Cortex of kidney (tissue), 1 donor: ENCODE measurements at places on chromosomes 4 and X.

- no peak for DNase-seq
Observed at GRCh38 chr4:39054497-39054896, 7.5 kb upstream of the KLHL5 start.

GRCh38 chrX:132482632-132483031 is 6.2 kb downstream of the MBNL3 start:
- DNase-seq = no peak

DNA sequence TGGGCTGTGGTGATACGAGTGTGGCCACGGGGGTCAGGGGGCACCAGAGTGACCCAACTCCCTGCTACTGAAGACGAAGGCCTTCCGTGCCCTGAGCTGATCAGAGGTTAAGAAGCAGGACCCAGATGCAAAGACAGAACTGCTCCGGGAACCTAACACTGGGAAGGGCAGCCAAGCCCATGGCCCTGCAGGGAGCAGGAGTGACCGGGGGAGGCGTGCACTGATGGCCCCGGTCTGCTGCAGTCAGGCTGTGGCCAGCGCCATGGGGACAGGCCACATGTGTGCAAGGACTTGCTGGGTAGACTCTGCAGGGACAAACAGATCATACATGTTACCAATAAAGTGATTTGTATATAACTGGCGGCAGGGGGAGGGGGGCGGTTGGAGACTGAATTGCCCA is 74.6 kb downstream of the ACOX3 start:
- DNase-seq = no peak

- no peak for DNase-seq
Observed at GRCh38 chr4:147160908-147161513, 215.3 kb upstream of the TTC29 start.

- DNase-seq = no peak
Observed at GRCh38 chr4:172997217-172997609, 171.4 kb upstream of the GALNT7 start.

DNA sequence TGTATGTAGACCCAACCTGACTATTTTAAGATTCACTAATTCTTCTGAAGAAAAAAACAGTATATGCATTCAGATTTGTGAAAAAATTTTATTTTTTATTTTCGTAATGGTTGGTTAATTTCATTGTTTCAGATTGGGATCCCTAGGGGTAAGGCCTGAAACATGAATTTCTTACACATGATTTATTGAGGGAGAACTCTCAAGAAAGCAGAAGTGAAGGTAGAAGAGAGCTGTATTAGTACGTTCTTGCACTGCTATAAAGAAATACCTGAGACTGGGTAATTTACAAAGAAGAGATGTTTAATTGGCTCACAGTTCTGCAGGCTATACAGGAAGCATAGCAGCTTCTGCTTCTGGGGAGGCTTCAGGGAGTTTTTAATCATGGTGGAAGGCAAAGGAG is 611.9 kb upstream of the TECRL start:
- no peak for DNase-seq

- DNase-seq = no peak
Observed at GRCh38 chr4:108384544-108384943, 215.8 kb upstream of the LEF1 start.

DNA sequence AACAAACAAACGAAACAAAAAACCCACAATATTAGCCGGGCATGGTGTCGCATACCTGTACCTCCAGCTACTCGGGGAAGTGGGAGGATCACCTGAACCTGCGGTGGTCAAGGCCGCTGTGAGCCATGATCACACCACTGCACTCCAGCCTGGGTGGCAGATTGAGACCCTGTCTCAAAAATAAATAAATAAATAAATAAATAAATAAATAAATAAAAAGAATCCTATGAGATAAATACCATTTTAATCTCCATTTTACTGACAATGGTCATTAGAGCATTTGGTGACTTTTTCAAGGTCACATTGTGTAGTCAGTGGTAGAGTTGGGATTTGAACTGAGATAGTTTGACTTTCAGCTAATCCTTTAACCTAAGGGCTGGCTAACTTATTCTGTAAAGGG is 11.4 kb downstream of the TRPC5 start:
- DNase-seq = no peak

GRCh38 chr4:6267573-6267972 is 2.1 kb upstream of the WFS1 start:
- no peak for DNase-seq

DNA sequence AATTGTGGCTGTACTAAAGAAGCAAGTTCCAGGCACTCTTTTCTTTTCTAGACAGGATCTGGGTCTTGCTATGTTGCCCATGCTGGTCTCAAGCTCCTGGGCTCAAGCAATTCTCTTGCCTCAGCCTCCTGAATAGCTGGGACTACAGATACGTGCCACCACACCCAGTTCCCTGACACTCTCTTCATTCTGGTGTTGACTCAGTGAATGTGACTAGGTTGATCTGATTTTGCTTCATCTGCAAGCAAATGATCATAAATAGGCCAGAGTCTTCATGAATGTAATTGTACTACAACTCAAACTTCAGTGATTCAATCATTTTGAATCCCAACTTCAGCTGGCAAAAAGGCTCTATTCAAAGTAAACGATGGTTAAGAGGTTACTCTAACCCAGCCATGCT is 78.5 kb downstream of the APBB2 start:
- no peak for DNase-seq

DNA sequence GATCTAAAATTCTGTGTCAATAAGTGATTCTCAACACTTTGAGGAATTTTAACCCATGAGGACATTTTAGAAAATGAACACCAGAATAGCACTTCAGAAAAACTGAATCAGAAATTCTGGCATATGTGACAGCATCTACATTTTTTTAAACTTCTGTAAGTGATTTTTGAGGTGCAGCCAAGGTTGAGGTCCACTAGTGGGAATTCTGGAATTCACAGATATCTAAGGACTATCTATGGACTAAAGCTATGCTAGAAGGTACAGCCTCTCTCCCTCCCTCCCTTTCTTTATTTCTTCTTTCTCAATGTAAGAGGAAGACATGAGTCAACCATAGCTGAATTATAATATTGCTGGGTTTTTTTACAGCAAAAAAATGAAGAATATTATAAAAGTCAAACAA is 508.2 kb upstream of the ATOH1 start:
- no peak for DNase-seq
